ENCODE measurements at places on chromosomes 5 and 9.

DNA sequence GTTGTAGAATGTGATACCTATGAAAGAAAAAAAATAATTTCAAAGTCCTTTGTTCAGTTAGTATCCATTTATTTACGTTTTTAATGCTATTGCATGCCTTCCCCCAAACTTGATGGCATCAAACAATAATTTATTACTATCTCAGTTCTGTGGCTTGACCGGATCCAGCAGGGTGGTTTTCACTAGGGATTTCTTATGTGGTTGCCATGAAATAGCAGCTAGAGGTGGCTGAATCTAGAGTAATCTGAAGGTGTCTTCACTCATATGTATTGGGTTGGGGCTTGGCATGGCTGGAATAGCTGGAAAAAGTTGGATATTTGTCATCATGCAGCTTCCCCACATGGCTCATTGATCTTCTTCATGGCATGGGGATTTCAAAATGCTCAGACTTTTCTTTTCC lies 619.3 kb upstream of the ZNF608 start:
- DNase-seq, result no peak

DNA sequence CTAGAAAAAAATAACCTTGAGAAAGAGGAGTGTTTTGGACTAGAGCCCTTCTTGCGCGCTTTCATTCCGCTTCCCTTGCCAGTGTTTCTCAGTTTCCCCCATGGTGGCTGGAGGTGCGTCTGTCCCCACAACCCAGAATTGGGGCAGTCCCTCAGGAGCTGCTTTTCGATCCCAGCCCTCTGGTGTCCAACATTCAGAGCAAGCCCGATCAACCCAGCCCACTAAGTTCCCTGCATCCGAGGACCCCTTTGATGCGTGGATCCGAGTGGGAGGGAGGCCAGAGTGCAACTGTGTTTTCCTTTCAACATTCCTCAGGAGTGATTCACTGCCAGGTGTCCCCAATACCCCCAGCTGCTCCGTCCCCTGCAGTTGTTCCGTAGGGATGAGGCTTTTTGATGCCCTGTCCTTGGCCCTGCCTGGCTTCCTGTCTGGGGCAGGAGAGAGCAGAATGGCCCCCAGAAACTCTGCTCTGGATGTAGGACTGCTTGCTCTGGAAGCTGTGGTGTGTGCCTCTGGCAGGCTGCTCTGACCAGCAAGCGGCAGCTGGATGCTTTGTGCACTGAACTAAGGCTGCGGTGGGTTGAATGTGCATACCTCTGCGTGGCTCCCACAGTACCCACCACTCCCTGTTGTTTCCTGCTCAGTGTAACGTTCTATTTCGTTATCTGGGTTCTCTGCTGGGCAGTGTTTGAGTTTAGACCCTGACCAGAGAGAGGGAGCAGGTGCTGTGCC lies 117.5 kb downstream of the BOD1 start:
- peak; percentile 28 for DNase-seq

GRCh38 chr5:138545919-138546562 lies 3.0 kb upstream of the ETF1 start:
- no peak for DNase-seq

DNA sequence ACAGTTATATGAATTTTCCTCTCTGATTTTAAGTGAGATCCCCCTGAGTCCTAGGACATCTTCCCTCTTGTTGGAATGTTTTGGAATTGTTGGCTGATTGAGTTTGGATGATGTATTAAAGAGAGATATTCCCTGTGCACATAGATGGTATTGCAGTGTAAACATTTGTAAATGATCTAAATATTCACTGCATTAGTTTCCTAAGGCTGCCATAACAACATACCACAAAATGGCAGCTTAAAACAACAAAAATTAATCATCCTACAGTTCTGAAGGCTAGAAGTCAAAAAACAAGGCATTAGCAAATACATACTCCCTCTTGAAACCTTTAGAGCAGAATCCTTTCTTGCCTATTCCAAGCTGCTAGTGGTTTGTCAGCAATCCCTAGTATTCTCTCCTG lies 38.0 kb upstream of the MROH2B start:
- DNase-seq, result no peak

- no peak for DNase-seq
These were observed 35.9 kb downstream of the STOM start for GRCh38 chr9:121333950-121334773.

DNA sequence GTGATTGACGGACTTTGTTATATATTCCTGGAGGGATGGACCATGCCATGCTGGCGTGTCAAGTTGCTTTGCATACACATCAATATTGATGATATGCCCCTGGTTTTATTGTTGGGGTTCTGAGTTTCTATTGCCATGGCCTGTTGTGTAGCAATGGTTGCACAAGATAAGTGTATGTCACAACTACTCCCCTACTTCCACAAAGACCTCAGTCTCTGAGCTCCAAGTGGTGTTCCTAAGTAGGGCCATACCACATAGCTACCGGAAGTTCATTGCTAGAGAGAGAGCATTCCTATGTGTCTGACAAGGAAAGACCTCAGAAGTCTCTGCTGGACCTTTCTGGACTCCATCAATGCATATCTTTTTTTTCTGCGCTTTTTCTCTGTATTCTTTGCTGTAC lies 19.8 kb downstream of the TXNDC8 start:
- DNase-seq, result no peak

All from cardiac fibroblast (primary cell).